ENCODE measurements at places on chromosomes 3 and 15. TPM values are rescaled to one million over a fixed set of nuclear protein-coding genes. Genes with fewer than 3 reads are reported as not detected.

The PP2D1 gene
- 0.25 TPM for polyA plus RNA-seq

The KNG1 gene
- 150 TPM for polyA plus RNA-seq

The CLDN18 gene
- 0.64 TPM for polyA plus RNA-seq

The SOX14 gene
- not detected for polyA plus RNA-seq

The ICE2 gene
- polyA plus RNA-seq = 90.5 TPM

The IQSEC1 gene
- polyA plus RNA-seq = 29.4 TPM

The CHSY1 gene
- 53.4 TPM for polyA plus RNA-seq

The FRMD5 gene
- 1.0 TPM for polyA plus RNA-seq

The SLC28A1 gene
- polyA plus RNA-seq = 4.3 TPM

The STAC gene
- polyA plus RNA-seq = 10.2 TPM

The DUOXA2 gene
- polyA plus RNA-seq = not detected
